ENCODE measurements at places on chromosomes 11 and 22.

- DNase-seq = no peak
Observed at GRCh38 chr11:71252770-71253730, 673 bp upstream of the SHANK2 start.

- no peak for DNase-seq
Observed at GRCh38 chr22:35749808-35750207, 32.1 kb downstream of the APOL5 start.

GRCh38 chr11:123143476-123143875 lies 51.6 kb downstream of the CLMP start:
- DNase-seq = no peak

DNA sequence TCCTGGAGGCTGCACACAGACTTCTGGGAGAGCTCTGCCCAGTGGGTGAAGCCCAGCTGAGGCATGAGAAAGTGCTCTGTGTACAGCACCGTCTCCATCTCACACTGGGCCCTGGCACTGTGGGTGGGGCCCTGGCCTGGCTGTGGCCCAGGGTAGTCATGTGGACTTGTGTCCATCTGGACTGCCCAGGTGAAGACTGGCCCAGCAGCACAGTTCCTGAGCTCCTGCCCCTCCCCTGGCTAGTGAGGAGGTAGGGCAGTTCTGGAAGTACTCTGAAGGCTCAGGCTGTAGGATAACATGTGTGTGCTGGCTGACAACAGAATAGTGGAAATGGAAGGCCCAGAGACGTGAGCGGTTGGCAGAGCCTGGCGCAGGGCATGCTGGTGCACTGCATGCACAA lies 35.4 kb downstream of the RSPH14 start:
- no peak for DNase-seq

DNA sequence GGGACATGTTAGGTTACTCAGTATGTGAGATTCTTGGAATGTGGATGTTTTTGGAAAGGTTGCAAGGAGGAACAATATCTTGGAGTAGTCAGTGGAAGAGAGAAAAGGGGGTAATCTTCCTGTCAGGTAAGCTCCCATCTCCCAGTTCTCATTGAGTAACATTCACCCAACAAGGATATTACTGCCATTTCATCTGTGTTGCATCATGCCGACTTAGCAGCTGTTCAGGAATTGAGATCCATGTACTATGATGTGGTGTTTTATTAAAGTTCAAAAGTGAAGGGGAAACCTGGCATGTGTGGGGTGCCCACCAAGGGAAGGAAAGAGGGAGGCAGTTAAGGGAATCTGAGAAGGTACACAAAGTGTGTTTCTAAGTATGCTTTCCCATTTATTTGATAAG lies 58.4 kb upstream of the RASSF10 start:
- no peak for DNase-seq

DNA sequence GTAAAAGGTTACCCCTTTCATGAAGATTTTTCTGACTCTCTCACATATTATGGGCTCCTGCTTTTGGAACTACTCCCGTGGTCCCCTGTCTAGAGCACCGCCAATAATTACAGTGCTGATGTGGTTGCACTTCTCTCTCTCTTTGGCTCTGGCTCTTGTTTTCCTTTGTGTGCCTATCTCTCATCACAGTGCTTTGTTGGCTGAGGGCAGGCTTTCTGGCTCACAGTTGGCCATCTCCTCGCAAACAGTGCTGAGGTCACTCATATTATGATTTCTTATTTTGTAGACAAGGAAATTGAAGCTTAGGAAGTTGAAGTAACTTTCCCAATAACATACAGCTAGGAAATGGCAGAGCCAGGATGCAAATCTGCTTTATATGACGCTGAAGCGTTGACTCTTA lies 192.5 kb downstream of the DDX10 start:
- DNase-seq = no peak

GRCh38 chr11:66707486-66707885 lies 21.5 kb downstream of the SPTBN2 start:
- no peak for DNase-seq

DNA sequence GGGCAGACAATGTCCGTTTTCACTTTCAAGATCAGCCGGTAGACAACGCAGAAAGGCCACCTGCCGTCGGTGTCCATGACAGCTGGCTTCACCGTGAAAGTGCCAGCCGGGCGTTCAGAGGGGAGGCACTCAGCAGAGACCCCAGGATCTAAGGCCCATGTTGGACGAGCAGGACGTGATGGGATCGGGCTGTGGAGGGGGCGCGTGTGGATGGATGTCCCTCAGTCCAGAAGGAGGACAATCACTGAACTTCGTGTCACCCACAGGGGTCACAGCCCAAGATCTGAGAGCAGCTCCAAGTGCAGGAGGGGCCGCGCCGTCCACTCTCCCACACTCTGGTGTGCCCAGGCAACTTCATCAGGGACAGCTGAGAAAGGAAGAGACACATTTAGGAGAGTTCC lies 164.4 kb downstream of the BRD1 start:
- no peak for DNase-seq

GRCh38 chr11:35102267-35102666 lies 36.7 kb upstream of the CD44 start:
- no peak for DNase-seq

GRCh38 chr22:26669060-26669481 lies 11.7 kb downstream of the MIAT start:
- no peak for DNase-seq

- DNase-seq = no peak
Observed at GRCh38 chr11:104813532-104813931, 84.7 kb downstream of the CASP12 start.

GRCh38 chr11:31387379-31387778 lies 17.7 kb downstream of the DNAJC24 start:
- no peak for DNase-seq

DNA sequence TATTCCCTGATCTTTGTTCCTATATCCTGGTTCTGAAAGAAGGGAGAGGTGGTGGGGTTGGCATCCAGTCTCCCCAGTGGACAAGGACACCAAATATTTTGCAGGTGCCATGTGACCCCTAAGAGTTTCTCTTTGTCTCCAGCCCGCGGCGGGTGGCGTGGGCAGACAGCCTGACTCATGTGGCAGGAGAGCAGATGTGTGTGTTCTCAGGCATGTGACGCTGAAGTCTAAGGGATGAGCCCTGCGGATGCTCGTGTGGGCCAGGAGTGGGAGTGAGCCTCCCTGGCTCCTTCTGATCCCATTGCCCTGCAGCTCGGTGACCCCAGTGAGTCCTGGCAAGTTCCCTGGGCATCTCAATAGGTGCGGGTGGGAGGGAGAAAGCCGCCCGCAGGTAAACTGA lies 94.8 kb upstream of the TBCEL start:
- no peak for DNase-seq

DNA sequence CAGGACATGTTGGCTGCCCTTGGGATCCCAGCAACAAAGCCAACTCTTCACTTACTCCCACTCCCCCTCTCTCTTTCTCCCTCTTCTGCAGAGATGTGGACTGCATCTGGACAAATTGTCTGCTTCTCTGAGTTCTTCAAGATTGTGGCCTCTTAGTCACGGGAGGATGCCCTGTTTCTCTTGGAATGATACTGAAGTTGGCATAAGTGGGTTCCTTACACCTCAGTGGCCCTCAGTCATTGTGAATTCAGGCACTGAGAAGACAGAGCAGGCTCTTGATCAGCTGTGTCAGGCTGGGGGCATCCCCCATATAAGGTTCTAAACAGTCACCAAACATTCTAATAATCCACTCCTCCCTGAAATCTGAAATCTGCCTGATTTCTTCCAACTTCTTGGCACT lies 6.1 kb upstream of the E2F8 start:
- DNase-seq = no peak

GRCh38 chr11:133525976-133526375 lies 6.3 kb downstream of the OPCML start:
- no peak for DNase-seq

DNA sequence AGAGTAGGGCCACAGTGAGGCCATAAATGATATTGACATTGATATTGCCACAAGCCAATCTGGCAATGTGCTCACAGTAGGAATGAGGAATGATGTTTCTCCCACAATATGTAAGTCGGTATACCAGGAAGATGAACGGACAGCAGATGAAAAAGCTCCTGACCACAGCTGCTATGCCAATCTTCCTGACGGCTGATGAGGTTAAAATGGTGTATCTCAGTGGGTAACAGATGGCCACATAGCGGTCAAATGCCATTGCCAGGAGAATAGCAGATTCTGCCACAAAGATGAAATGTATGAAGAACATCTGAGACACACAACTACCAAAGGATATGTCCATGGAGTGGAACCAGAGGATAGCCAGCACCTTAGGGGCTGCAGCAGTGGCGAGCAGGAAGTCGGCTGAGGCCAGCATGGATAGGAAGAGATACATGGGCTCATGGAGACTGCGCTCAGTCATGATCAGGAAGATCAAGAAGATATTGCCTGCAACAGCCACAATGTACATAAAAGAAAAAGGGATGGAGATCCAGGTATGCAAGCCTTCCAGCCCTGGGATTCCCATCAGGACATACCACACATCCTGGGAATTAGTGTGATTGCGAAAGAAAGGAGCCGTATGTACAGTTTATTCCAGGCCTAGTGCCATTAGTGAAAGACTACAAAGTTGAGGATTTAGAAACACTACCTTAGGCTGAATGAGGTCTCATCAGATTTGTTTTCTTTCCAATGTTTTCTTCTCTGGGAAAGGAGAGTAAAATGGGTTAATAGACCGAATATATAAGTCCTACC lies 22.2 kb downstream of the OR51V1 start:
- no peak for DNase-seq

- DNase-seq = peak; percentile 23
Observed at GRCh38 chr11:65078151-65078550, 5.7 kb downstream of the CDCA5 start.

Measured in stimulated activated CD8-positive, alpha-beta memory T cell treated with anti-CD3 and anti-CD28 coated beads, Interleukin-15, amount 100 ng/mL, for 24 hours (primary cell).